ENCODE measurements at places on chromosomes 4 and X.

- DNase-seq = no peak
Observed at GRCh38 chrX:107273795-107274194, 67.4 kb downstream of the DNAAF6 start.

DNA sequence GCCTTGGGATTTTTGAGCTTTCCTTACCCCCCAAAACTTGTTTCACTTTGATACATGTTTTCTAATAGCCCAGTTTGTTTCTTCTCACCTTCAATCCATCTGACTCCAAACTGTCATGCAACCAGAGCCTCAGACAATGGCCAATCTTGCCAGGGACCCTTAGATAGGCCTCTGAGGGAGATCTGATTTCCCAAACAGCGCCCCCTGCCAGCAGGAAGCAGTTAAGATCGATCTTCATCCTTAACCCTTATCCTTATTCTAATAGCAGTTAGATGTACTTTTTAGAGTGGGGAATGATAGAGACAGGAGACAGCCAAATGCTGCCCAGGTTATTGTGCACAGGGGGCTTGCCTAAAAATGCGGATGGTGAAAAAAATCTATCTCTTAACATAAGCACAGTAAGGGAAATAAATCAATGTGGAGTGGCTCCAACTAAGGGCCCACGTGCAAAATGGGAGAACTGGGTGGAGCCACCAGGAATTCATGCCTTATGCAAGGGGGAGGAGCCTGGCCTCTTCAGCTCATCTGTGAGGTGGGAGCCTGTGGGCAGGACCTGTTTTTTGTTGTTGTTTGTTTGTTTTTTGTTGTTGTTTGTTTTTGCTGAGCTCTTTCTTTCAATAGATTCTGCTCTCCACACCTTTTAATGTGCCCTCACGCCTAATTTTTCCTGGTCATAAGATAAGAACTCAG lies 833.6 kb upstream of the AGA start:
- DNase-seq = no peak

DNA sequence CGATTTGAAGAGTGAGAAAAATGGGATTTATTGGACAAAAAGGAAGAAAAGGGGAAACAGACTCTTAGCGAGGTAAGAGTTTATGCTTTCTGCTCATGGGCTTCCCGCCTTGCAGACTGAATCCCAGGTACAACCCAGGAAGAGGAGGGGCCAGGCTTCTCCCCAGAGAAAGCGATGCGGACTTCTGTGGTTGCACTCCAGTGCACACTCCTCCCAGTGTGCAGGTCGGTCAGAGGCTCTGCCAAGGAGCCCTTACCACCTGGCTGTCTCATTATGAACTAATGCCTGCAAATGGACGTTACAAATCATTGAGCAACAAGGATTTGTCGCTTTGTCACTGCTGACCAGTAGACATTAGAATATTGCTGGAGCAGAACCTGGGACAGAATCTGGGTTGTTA lies 39.9 kb upstream of the GLRA2 start:
- no peak for DNase-seq

- no peak for DNase-seq
Observed at GRCh38 chrX:67415937-67416336, 127.9 kb upstream of the AR start.

- DNase-seq = no peak
Observed at GRCh38 chr4:81600520-81601357, 129.0 kb upstream of the RASGEF1B start.

- no peak for DNase-seq
Observed at GRCh38 chr4:116539744-116540143, 545.6 kb downstream of the TRAM1L1 start.

DNA sequence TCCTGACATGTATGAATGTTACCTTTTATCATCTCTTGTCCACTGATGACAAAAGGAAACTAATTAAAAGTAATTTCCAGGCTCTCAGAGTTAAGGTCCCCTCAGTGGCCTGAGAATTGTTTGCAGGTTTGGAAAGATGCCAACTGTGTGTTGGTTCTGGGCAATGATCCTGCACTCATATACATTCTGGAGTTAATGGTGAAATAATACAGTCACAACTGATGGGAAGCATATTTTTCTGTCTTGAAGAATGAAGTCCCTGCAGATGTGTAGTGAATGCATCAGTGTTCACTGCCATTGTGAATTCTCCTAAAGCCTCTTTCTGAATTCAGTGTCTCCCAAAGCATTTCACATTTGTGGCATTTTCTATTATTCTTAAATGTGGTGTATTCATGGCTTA lies 238.1 kb upstream of the PPP1R2C start:
- DNase-seq = no peak

DNA sequence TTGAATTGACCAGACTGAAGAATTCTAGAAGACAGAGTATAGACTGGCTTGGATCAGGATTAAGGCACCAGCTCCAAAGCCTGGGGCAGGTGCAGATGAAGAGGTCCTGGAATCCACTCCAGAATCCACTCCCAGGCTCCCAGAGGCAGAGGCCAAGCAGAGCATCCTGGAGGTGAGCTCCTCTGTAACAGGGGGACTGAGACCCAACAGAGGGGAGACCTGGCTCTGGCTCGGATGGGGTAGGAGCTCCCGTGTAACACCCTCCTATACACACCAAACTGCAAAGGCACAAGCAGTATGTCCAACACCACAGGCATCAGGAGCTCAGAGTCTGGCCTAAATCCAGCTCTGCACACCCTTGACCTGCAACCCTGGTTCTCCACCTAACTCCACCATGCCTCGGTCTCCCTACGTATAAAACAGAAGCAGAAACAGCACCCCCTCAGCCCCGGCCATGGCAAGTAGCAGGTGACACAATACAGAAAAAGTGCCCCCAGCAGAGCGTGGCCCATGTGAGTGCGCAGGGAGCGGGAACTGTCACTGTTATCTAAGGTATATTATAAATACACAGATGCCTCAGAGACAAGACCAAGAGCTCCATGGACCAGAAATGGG lies 14.9 kb downstream of the RNF212 start:
- DNase-seq = no peak

DNA sequence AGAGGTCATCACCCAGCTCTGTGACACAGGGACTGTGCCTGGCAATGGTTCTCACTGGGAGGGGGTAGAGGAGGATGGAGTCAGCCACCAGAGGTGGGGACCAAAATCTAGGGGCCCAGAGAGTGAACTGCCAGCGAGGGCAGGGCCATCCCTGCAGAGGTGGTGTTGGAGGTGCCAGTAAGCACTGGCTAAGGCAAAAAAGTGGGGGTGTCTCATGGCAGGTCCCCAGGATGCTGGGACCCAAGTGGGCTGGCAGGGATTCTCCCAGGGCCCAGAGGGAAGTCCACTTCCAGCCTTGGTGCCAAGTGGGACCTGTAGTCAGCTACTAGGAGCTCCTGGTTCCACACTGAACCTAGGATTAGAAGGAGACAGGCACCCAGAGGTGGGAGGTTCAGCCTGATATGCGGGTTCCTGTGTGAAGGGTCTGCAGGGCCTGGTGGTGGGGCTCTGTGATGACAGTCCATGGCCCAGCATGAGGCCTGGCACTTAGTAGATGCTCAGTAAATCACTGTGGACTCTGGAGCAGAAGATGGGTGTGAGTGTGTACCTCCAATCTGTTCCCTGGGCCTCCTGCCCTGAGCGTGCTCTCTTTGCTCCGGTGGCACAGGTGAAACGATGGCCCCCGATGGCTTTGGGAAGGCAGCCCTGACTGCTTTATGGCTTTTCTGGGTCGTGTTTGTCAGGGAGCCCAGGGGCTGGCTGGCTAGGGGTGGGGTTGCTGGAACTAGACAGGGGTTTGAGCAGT lies 81.5 kb downstream of the PSAPL1 start:
- no peak for DNase-seq
